ENCODE measurements at places on chromosomes 1 and 21.

GRCh38 chr1:243364330-243364729 is 108.5 kb downstream of the SDCCAG8 start:
- DNase-seq, result no peak

- no peak for DNase-seq
Measured at GRCh38 chr1:102566182-102566581, 542.1 kb downstream of the COL11A1 start.

- no peak for DNase-seq
Measured at GRCh38 chr1:99082366-99082765, 77.7 kb upstream of the PLPPR5 start.

DNA sequence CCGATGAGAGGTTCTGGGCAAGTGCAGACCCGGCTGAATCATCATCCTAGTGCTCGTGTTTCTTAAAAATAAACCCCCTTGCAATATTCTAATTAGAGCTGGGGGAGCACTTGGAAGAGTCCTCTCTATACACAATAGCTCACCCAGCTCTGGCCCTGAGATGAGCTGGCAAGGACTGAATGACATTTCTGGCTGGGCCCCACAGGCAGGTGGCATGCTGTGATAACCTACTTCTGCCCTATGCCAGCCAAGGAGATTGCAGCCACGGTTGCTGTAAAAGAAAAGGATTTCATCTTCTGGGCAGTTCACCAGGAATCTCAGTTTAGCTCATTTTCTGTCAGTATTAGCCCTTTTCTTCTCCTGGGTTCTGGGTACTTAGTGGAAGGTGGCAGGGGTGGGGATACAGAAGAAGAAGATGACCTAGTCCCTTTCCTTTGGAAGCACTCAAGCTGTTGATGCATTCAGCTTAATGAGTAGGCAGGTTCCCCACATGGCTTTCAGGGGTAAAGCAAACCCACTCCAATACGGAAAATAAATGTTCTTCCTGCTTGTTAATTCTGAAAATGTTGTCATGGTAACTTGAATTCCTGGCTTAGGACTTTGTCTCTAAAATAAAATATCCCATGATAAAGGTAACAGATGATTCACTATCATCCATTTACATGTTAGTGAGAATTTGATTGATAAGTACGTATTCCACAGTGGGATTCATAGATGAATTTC is 32.2 kb downstream of the VASH2 start:
- no peak for DNase-seq

DNA sequence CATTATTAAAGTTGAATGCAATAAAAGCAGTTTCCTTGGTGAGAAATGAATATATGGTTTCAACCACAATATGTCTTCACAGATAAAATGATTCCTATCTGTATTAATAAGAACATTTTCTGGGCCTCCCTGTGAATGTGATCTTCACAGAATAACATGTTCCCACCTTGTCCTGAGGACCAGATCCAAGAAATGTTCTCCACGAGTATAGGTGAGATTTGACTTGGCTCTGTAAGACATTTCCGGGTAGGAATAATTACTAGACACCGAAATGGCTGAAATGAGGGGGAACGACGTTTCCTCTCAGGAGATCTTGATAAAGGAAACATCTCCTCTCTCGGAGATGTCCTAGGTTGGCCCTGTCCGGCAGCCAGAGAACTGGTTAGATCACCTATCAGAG is 61.4 kb downstream of the CLIC6 start:
- no peak for DNase-seq

GRCh38 chr1:168894397-168894903 is 165.4 kb upstream of the DPT start:
- DNase-seq, result no peak

DNA sequence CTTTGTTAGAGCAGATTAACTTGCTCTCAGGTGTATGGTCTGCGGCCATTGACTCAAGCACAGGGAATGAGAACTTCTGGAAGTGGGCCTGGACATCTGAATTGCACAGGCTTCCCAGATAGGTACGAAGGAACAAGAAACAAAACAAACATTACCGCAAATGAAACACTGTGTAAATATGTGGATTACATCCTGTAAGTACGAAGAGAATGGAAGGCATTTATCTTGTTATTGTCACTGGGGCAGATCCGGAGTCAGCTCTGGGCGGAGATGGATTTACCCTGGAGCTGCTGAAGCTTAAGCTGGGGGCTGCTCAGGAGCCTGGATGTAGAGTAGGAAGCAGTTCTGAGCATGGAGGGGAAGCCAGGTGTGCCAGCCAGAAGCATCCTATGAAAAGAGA is 6.8 kb downstream of the HES2 start:
- DNase-seq, result no peak

- no peak for DNase-seq
Measured at GRCh38 chr21:21547368-21547953, 549.3 kb downstream of the NCAM2 start.

DNA sequence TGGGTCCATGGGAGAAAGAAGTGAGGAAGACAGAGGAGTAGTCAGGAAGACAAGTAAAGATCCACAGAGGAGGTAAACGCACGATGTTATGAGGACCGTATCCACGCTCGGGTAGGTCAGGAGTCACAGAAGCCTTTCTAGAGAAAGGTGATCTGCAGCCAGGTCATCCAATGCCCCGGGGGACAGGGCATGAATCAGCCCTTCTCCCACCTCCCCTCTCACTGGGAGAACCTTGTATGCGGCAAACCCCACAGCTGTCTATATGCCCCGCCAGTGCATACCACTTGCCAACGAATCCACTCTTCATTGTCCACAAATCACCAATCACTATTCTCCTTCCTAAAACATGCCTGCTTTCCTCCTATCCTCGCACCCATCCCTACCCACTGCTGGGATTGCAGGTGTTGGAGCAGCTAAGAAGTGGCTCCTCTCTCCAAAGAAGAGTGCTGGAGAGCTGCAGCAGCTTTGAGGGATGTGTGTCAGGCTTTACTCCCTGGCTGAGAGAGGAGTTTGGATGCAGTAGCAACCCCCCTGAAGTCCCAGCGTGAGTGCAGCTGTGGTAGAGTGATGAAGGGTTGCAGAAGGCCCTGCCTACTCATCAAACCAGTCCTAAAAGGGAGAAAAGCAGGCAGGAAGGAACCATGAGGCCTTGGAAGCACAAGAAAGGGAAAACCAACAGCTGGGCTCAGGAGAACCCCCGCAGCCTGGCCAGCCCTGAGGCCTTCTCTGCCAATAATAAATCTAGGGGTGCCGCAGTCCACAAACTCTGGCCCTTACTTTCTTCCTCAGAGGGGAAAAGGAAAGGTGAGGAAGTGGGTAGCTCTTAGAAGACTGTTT is 102.2 kb upstream of the GADD45A start:
- no peak for DNase-seq

DNA sequence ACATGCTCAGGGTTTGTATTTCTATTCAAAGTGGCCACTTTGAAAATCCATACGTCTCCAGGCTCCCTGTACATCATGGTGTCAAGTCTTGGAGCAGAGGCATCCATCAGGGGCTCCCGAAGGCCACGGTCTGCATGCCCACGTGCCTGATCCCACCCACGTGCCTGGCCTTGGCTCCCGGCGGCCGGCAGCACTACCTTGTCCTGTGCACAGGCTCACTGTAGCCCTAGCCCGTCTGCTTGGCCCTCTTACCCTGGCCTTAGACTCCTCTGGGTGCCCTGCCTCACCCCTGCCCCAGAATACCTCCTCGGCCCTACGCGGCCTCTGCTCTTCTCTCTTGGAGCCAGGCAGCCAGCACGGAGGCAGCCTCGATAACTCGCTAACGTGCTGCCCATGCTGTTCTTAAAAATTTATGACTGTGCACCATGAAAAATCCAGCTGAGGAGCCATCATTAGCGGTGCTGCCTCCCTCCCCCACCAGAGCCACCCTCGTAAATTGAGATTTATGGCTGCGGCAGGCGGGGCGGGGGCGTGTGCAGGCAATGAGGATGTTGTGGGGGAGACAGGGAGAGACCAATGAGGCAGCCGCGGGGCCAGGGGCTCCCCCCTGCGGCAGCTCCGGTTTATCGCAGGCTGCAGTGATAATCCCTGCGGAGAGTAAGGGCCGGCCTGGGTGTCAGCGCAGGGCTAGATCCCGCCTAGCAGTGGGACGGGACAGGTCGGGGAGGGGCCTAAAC is 24.6 kb downstream of the DMAP1 start:
- no peak for DNase-seq

GRCh38 chr1:220516014-220516721 is 11.8 kb upstream of the MARK1 start:
- no peak for DNase-seq

DNA sequence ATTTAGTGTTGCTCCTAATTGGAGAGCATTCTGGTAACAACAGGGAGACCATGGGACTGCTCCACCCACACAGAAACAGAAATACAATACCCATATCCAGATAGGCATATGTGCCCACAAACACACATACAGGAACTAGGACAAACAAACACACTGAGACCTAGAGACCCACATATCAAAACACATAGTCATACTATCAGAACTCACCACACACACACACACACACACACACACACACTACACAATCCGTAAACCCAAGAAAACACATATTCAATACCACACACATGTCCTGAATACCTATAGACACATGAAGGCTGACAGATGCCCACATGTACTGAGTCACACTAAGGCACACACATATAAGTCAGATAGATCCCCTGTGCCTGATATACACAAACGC is 3.5 kb upstream of the NFASC start:
- no peak for DNase-seq

GRCh38 chr21:42374864-42375499 is 8.6 kb upstream of the TFF1 start:
- DNase-seq, result no peak
